Fibroblast of mammary gland (primary cell): ENCODE measurements at places on chromosomes 6 and 20.

DNA sequence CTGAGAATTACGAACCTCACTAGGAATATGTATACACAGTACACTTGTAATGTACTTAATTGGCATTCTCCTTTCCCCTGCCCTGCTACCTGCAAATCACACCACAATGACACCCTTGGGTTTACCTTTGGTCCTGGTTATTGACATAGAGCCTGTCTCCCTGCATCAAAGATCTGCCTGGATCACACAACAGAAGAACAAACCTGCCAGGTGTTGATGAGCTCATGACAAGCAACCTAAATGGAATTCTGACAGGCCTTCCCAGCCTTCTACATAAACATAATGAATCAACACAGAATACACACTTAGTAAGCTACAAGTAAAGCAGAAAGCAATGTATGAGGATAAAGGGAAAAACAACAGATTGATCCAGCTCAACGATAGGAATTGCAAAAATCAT lies 95.6 kb downstream of the HDGFL1 start:
- no peak for DNase-seq

DNA sequence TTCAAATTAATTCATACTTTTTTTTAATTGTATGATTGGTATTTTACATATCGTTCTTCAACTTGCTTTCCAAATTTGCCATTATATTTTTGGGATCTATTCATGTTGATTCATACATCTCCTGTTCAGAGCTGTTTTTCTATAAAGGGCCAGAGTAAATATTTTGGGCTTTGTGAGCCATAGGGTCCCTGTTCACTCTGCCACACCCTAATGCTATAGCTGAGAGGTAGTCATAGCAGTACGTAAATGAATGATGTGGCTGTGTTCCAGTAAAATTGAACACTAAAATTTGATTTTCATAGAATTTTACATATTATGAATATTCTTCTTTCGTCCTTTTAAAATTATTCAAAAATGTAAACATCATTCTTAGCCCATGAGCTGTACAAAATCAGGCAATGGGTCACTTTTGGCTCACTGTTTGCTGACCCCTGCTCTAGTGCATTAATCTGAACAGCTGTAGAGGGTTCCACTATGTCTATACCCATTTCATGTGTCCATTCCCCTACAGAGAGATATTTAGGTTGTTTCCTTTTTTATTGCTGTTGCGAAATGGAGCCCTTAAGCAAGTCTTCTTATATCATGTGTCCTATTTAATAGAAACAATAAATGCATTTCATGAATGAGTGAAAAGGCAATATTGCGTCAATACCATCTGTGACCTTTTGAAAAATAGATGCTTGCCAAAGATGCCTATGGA lies 136.4 kb upstream of the SALL4 start:
- DNase-seq: peak; percentile 12

- DNase-seq: peak; percentile 31
Measured at GRCh38 chr6:140029551-140029950, 655.1 kb upstream of the CITED2 start.

DNA sequence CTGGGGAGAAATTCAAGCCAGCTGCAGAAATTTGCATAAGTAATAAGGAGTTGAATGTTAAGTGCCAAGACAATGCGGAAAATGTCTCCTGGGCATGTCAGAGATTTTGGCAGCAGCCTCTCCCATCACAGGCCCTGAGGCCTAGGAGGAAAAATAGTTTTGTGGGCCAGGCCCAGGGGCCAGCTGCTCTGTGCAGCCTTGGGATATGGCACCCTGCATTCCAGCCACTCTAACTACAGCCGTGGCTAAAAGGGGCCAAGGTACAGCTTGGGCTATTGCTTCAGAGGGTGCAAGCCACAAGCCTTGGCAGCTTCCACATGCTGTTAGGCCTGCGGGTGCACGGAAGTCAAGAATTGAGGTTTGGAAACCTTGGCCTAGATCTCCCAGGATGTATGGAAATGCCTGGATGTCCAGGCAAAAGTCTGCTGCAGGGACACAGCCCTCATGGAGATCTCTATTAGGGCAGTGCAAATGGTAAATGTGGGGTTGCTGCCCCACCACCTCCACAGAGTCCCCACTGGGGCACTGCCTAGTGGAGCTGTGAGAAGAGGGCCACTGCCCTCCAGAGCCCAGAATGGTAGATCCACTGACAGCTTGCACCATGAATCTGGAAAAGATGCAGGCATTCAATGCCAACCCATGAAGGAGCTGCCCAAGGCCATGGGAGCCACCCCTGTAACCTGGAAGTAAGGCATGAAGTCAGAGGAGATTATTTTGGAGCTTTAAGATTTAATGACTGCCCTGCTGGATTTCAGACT lies 126.5 kb downstream of the DTNBP1 start:
- DNase-seq: no peak

DNA sequence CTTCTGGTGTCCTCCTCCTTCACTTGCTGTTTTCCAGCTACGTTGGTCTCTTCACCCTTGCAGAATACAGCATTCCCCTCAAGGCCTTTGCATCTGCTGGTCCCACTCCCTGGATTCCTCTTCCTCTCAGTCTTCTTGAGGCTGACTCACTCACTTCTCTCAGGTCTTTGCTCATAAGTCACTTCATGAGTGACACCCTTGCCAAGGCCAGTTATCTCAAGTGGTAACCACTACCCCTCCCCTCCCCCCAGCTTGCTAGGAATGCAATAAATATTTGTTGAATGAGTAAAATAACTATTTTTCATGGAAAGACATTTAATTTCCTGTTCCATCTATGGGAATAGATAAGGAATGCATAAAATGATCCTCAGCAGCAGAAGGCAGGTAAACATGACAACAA lies 131.7 kb downstream of the PLCB4 start:
- peak; percentile 66 for DNase-seq

GRCh38 chr20:13900496-13900895 lies 89.9 kb downstream of the SEL1L2 start:
- DNase-seq: no peak

GRCh38 chr20:43431134-43431519 lies 26.6 kb upstream of the SRSF6 start:
- no peak for DNase-seq

DNA sequence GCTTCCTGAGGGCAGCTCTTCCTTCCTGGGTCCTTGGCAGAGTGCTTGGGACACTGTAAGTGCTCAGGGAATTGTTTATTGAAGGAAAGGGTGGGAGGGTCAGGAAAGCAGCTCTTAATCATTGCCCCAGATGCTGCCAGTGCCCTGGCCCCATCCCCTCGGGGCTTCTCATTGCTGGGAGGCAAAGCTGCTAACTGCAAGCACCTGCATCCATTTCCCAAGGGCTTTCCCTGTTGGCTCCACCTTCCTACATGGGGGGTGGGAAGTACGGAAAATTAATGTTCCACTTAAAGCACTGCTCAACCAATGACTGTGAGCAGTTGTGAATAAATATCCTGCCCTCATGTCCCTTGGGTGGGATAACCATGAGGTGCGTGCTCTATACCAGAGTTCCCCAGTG lies 56.4 kb downstream of the NDUFAF5 start:
- DNase-seq: no peak

GRCh38 chr20:5416086-5416485 lies 99.3 kb upstream of the PROKR2 start:
- no peak for DNase-seq

DNA sequence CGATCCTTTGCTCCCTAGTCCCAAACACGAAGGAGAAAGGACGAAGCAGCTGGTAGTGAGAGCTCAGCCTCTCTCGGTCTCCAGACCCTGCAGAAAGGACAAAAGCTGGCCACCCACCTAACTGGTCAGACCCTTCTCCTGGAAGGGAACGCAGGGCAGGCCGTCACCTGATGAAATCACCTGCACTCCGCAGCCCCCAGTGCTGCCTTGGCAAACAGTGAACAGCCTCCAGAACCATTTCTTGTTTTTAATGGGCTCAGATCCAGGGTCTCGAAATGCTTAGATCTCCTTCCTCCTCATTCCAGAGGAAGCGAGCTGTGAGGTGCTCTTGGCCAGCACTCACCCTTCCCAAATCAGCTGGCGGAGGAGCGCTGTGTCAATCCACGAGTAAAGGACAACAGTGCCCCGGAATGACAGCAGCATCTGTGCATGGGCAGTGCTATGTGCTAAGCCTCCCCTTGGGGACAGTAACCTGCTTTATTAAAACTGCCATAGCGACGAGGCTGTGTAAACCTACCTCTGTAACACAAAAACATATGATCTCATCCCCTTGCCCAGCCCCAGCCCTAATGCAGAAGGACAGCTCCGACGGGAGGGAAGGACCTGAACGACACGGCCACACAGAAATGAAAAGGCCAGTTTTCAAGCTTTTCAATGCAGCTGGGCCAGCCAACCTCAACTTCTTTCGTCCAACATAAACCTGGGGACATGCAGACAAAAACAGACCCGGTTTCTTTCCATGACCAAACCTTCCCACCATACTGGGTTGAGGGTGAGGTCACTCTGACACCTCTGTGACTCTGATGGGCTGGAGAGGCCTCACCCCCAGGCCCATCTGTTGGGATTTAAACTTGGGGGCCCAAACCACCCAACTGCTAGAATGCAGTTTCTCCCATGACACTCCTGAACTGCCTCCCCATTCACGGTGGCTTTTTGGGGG lies 43.3 kb downstream of the SULF2 start:
- DNase-seq: no peak
